ENCODE measurements at places on chromosomes 13 and 19. TPM values are rescaled to one million over a fixed set of nuclear protein-coding genes. Genes with fewer than 3 reads are reported as not detected.

GRCh38 chr13:78867655-78868054 is 208.7 kb upstream of the OBI1 start:
- peak; percentile 77 for DNase-seq

DNA sequence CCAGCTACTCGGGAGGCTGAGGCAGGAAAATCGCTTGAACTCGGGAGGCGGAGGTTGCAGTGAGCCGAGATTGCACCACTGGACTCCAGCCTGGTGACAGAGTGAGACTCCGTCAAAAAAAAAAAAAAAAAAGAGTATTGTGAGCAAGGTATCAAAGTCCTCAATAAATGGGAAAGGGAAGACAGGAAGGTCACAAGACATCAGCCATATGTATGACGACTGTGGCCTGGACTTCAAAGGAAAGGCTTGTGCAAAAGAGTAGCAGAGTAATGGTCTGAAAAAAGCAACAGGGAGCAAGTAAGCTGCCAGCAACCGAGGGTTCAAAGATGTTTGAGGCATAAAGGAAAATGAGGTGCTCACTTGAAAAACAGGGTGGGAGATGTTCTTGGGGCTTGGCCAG is 116.0 kb upstream of the WASF3 start:
- no peak for DNase-seq

DNA sequence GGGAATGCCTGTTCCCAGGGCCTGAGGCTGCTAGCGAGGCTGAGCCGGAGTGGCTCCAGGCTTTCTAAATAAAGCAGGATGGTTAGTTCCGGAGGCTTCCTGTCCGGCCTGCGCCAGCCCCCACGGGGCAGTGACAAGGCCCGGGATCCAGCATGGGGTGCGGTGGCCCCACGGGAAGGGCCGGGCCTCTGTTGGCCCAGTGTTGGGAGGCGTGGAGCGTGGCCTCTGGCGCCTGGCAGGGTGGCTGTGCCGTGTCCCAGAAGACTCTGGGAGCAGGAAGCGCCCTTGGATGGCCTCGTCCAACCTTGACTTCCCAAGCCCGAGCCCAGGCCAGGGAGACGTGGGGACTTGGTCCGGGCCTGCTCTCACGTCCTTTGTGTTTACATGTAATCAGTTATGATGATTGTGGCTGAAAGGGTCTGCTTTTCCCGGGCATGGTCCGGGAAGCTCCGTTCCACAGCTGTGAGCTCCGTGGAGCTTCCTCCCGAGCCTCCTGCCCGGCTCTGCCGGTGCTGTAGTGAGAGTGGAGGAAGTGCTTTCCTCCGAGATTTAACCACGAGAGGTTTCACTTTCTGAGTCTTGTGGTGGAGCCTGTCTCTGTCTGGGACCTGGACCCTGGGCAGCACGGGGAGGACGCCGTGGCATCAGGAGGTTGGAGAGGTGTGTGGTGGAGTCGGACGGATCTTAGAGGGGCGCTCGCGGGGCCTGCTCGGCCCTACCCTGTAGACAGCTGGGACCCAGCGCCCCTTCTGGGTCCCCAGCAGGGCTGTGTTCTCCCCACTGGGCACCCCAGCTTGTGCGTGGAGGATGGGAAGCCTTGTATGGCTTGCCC is 4.6 kb downstream of the GNA11 start:
- DNase-seq: no peak

DNA sequence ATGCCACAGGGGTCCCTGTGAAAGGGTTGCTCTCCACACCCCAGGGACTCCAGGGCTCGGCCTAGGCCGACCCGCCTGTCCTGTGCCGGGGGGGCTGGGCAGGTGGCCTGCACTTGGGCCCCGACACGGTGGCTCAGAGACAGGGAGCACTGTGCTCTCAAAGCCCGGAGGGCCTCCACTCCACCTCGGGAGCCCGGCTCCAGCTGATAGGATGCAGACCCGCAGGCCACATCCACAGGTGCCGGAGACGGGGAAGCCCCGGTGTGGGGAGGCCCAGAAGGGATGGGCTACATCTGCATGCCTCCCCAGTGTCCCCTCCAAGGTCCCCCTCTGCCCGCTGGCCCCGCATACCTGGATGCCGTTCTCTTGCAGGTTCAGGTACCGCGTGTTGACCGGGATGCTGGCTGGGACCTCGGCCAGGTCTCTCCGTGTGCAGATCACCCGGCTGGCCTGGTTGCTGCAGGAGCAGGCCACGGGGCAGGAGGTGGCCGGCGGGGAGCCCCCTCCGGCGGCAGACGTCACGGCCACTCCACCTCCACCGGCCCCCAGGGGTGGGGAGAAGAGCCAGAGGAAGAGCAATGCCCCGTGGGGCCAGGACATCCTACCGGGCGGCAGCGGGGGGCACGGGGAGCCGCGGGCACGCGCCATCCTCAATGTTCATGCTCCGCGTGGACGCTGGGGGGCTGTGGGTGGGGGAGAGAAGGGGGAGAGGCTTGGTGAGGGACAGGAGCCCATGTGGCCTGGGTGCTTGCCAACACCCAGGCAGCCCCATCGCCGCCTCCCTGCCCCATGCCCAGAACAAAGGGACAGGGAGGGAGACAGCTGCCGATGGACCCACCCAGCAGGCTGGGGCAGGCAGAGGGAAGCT is 19.8 kb downstream of the LRRC4B start:
- no peak for DNase-seq

- DNase-seq: no peak
These were observed 542 bp downstream of the CACNG7 start for GRCh38 chr19:53909471-53910169.

GRCh38 chr13:41250993-41251392 is 12.4 kb downstream of the MTRF1 start:
- no peak for DNase-seq

CAMSAP3 gene
- 73.9 TPM for polyA plus RNA-seq

ZNF561 gene
- polyA plus RNA-seq: 39.6 TPM

SERTAD1 gene
- 9.0 TPM for polyA plus RNA-seq

HCST gene
- polyA plus RNA-seq: 11.1 TPM

Data from large intestine (tissue), 12 donors.